ENCODE measurements at places on chromosomes 1 and 21. TPM values are rescaled to one million over a fixed set of nuclear protein-coding genes. Genes with fewer than 3 reads are reported as not detected.

DNA sequence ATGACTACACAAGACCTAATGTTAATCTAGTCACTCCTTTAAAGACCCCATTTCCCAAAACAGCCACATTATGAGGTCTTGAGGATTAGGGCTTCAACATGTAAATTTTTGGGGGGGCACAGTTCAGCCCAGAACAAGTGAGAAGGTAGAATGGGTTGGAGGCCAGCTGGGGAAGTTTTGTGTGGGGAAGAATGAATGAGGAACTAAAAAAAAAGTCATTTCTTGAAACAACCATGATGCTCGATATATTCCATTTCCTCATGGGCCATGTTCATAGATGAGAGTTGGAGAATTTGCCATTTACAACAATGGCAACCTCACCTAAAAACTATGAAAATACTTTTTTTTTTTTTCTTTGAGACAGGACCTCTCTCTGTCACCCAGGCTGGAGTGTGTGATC is 14.5 kb downstream of the NLRP3 start:
- no peak for DNase-seq

DNA sequence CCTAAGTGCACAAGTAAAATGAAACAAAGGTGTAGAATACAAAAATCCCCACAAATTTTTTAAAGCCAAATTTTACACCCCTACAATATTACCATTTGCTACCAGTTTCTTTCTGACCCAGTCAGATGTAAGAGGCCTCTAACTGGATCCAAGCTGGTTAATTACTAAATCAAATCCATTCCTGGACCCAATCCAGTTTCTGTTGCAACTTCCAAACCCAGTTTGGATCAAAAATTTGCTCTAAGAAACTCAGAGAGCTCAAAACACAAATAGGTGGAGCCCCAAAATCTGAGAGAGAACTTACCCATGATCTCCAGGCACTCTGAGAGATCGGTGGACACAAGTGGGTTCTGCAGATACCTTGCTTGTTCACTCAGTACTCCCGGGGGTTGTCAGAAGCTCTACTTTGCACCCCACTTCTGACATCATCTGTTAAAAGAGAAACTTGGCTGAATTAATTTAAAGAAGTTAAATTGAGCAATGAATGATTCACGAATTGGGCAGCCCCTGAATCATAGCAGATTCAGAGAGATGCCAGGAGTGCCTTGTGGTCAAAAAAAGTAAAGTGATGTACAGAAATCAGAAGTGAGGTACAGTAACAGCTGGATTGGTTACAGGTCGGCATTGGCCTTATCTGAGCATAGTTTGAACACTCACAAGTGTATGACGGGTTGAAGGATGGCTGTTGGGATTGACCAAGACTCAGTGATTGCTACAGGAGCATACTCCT is 448.0 kb downstream of the KCNT2 start:
- no peak for DNase-seq

GRCh38 chr1:22139817-22140216 is 3.1 kb downstream of the WNT4 start:
- no peak for DNase-seq

DNA sequence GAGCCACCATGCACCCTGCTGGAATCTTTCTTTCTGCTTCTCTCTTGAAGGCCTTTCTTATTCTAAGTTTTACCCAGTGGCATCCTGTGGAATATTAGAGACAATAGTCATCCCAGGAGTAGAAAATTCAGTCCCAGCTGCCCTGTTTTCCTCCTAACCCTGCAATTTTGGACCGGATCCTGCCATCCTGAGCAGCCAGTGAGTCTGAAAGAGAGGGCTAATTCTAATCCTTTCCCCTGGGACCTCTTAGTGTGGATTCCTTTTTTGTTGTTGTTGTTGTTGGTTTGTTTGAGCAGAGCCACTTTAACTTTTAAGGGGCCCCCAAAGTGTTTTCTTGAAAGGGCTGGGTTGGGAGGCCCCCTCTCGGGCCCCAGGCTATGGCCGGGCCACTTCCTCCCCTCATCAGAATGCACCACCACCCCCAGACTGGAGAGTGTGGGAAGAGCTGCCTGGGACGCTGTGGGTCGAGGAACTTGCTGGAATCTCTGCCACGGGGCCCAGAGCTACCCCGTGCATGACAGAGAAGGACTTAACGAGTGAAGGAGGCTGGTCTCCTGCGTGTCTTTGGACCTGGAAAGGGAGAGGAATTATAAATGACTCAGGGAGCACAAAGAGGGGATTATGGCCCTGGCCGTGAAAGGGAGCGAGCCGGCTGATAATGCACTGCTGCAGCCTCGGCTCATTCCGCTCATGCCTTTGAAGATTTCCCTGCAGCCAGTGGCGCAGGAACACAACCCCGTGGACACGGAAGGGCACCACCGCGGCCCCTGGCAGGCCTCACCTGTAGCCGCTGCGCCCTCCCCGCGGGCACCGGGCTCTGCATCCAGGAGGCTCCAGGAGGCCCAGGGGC is 81.0 kb upstream of the AKT3 start:
- no peak for DNase-seq

DNA sequence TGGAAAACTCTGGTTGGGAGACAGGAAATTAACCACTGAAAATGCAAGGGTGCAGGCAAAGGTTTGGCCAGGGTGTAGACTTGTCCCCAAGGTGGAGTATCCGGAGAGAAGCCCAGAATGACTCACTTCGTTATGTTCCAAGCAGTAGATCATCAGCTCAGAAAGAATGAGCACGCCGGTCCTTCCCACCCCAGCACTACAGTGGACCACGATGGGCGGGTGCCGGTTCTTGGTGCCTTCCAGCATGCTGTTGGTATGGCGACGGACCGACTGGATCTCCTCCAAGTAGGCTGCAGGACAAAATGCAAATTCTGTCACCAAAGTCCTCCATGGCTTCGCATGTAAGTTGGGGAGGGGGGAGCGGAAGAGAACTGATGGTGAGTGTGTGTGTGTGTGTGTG is 83.4 kb downstream of the SMYD2 start:
- no peak for DNase-seq

- DNase-seq, result no peak
Observed at GRCh38 chr1:190808035-190808434, 330.4 kb upstream of the BRINP3 start.

- no peak for DNase-seq
Observed at GRCh38 chr1:163844459-163844858, 522.7 kb downstream of the NUF2 start.

The CLDN17 gene
- polyA plus RNA-seq, result 0.46 TPM

The PSRC1 gene
- 24.0 TPM for polyA plus RNA-seq

The DIO1 gene
- polyA plus RNA-seq, result 1.7 TPM

The CRYBG2 gene
- polyA plus RNA-seq, result 12.9 TPM

The FCGR3B gene
- polyA plus RNA-seq, result 2.5 TPM

The PTPN7 gene
- polyA plus RNA-seq, result 43.0 TPM
